ENCODE measurements at places on chromosomes 4 and X.

DNA sequence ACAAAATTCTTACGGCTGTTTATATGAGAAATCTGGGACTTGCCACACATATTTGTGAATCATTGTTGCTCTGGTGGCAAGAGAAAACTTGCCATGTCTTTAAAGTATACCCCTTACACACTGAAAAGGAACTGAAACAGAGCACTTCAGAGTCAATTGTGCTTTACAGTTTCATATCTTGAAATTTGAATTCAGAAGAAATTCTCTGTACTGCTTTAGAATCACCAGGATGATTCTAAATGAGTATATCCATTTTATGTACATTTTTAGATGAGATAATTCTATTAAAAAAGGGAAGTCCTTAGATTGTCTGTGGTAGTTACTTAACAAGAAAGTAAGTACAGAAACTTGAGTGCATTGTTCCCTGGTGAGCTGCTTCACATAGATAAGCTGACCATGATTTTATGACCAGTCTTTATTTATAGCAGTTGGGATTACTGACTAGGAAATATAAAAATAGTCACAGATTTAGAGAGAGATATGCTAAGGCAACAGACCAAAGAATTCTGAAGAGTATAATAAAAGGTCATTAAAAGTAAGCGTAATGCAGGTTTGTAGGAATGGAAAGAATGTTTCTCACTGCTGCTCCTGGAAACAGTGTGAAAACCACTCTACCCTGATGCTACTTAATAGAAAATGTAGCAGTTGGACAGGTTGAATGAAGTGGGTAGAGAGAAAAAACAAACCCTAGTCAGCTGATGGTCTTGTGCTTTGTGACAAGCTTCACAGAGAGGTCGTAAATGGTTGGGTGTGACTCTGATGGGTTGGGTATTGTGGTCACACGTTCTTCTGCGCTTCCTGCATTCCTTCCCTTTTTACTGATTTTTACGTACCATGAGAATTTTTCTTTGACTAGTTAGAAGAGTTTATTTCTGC lies 41.0 kb downstream of the FNIP2 start:
- DNase-seq, result no peak

GRCh38 chr4:78120144-78120880 lies 63.2 kb downstream of the FRAS1 start:
- DNase-seq, result peak; percentile 36

GRCh38 chr4:108950158-108950915 lies 187.5 kb upstream of the ETNPPL start:
- no peak for DNase-seq

DNA sequence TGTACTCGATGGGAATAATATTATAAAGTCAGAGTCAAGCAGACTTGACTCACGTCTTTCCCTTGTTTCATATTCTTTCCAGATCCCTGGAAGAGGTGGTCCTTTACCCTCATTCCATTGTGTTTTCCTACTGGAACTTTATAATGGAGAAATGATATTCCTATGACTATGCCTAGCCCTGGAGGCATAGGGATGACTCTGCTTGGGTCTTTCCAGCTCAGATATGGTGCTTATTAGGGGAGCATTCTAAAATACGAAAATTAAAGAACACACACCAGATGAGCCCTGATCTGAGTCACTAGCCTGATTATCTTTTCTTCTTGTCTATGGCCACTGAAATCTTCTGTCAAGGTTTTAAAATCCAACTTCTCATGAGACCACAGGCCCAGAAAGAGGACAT lies 231.4 kb downstream of the ANKRD50 start:
- no peak for DNase-seq

GRCh38 chr4:109009909-109010308 lies 247.1 kb upstream of the ETNPPL start:
- DNase-seq, result peak; percentile 78

DNA sequence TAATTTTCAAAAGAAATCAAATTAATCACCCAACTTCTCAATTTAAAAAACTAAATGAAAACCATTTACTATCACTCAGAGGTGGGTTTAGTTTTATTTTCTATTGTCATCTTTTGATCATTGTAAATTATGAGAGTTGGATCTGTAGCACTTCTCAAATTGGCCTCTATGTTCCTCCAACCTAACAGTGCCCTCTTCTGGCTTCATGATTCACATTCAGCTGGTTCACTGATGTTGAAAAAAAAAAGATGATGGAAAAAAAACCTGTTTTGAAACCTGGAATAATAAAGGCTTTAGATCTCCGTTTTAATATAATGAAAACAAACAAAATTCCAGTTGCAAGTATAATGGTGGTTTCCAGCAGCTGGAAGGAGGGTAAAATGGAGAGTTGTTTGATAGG lies 2.4 kb upstream of the NBDY start:
- peak; percentile 70 for DNase-seq

DNA sequence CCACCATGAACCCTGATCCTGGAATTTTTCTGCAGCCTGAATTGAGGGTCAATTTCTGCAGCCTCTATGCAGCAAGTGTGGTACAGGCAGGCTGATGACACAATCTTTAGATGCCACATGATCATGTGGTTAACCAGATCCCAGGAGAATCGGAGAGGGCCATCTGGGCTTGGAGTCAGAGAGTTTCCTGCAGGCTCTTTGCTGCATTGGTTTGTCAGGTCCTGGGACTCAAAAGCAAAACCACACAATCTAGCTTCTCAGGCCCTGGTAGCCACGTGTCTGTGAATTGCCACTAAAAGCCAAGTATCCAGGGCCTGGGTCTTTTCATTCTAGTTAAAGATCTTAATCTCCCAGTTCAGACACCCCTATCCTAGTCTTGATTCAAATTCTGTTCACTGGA lies 464.5 kb downstream of the BCOR start:
- peak; percentile 57 for DNase-seq

GRCh38 chr4:149047368-149047767 lies 605.2 kb upstream of the NR3C2 start:
- no peak for DNase-seq

DNA sequence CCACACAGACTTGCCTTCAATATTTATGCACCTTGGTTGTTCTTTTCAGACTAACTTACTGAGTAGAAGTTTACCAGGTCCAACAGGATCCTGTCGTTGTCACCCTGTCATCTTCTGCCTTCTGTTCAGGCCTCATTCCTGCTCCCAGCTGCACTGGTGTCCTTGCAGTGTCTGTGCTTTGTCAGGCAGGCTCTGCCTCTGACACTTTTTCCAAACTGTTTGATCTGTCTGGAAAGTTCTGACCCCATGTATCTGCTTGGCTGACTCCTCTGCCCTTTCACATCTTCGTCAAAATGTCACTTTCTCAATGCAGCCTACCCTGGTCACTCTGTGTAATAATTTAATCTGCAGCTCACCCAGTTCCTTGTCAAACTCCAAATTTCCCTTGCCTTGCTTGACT lies 9.9 kb downstream of the PAGE2 start:
- no peak for DNase-seq

DNA sequence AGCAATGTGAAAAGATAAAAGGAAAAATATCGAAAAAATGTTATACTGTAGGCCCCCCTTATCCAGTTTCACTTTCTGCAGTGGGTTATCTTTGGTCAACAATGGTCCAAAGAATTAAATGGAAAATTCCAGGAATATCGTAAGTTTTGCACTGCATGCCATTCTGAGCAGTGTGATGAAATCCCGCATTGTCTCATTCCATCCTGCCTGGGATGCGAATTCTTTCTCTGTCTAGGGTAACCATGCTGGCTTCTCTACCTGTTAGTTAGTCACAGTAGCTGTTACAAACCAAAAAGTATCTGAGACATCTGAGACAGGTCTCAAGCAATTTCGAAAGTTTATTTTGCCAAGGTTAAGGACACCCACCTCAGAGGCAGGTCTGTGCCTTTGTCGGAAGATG lies 170.3 kb downstream of the COX18 start:
- no peak for DNase-seq

GRCh38 chrX:136954930-136955329 lies 74.4 kb upstream of the RBMX start:
- peak; percentile 16 for DNase-seq

- no peak for DNase-seq
These were observed 111.7 kb downstream of the SNCA start for GRCh38 chr4:89725268-89725667.

DNA sequence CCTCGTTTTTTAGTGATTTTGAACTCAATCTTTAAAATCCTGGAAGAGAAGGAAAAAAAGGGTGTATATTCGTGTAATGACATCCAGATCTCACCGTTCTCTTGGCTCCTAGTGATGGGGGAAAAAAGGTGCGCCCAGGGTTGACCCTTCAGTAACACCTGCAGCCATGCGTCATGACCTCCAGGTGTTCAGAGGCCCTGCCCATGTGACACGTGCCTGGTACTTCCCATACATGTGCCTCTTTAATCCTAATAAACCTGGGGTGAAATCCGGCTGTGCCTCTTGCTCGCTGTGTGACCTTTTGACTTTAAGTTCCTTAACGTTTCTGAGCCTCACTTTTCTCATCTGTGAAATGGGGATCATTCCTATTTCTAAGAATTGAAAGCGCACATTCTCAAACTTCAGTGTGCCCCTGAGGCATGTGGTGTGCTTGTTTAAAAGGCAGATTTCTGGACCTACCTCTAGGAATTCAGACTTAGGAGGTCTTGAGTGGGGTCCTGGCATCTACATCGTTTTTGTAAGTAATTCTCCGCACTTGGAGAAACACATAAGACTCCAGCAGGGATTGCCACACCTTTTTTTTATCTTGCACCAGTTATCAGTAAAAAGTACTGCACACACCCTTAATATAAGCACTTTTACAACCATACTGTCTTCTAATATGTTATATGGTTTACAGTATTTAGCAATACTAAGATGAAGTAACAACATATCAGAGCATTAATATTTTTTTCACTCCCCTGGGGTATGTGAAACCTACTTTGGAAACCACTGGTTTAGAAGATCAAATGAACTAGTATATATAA lies 90.1 kb downstream of the RELL1 start:
- DNase-seq, result no peak

- no peak for DNase-seq
These were observed 8.4 kb upstream of the AMOT start for GRCh38 chrX:112849016-112849415.

GRCh38 chrX:48514126-48514806 lies 5.5 kb downstream of the PORCN start:
- DNase-seq, result no peak

DNA sequence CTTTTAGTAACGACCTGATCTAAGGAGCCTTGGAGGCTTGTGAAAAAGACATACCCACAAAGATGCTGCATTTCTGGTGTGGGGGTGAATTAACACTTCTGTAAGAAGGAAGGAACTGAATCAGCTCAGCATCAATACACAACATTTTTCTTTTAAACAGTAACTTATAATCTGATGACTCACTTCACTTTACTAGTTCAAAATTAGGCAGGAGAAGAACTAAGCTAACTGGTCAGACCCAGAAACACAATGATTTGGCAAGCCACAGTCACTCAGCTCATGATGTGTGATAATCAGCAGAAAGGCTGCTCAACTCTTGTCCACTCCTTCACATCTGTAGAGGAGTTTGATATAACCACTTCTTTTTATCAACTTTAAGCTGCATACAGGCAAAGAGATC lies 4.6 kb downstream of the MMAA start:
- DNase-seq, result no peak

DNA sequence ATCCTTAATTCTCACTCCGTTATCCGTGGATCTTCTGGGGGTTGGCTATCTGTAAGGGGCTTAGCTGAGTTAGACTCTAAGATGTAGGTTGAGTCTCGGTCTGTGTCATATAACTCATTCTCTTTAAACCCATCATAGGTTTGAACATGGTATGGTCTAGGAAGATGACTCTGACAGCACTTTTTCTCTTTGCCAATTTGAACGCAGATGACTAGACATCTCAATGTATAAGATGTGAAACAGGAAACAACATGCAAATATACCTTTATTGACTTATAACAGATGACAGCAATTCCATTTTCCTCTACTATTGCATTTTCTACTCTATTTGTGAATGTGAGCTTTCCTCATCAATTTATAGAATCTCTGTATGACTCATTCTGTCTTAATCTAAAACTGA lies 634.8 kb upstream of the MAGEB2 start:
- no peak for DNase-seq

DNA sequence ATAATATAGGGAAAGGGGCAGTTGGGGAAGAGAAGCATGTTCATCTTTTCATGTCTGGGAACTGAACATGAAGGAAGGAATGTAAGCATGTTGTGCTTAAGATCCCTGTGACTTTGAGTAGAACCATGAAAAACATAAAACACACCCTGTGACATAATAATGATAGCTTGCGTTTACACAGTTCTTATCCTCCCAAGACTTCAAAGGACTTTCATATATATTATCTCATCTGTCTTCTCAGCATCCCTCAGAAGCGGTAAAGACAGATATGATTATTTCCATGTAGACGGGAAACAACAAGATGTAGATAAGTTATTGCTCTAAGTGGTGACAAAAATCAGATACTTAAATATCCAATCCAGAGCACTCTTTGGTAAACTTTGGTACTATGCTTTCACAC lies 3.3 kb upstream of the SH3RF1 start:
- DNase-seq, result no peak

- no peak for DNase-seq
These were observed 11.1 kb upstream of the GABRE start for GRCh38 chrX:151985531-151985930.

- no peak for DNase-seq
These were observed 13.3 kb downstream of the SLC2A9 start for GRCh38 chr4:10007793-10008608.

- no peak for DNase-seq
These were observed 287.3 kb downstream of the USP46 start for GRCh38 chr4:52371841-52372240.

- no peak for DNase-seq
These were observed 54.9 kb downstream of the STX18 start for GRCh38 chr4:4486969-4487368.

GRCh38 chrX:31038575-31039326 lies 33.1 kb downstream of the FTHL17 start:
- DNase-seq, result peak; percentile 57

DNA sequence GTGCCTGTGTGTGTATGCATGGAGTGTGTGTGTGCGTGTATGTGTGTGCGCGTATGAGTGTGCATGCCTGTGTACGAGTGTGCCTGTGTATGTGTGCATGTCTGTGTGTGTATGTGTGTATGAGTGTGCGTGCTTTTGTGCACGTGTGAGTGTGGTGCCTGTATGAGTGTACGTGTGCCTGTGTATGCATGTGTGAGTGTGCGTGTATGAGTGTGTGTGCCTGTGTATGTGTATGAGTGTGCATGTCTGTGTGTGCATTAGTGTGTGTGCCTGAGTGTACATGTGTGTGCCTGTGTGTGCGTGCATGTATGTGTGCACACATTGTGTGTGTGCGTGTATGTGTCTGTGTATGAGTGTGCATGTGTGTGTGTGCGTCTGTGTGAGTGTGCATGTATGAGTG lies 5.7 kb downstream of the DOK7 start:
- no peak for DNase-seq

DNA sequence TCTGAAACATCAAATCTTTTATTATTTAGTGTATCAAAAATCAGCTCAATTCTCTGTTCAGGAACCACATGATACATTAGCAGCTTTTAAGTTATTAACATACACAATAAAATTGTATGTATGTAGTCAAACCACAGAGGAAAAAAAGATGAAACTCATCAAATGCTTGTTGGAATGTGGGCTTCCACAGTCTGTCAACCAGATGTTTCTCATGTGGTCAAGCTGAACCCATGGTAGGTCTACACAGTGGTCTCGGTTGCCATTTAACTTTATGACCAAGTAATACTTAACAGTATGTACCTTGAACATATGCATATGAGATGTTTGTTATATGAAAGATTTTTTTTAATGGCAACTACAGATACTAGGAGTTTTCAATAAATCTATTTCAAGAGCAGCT lies 427.8 kb downstream of the IL15 start:
- DNase-seq, result no peak

- DNase-seq, result no peak
These were observed 177.6 kb upstream of the EDNRA start for GRCh38 chr4:147303174-147303872.

Measured in NCI-H82 (cell line).